ENCODE measurements at places on chromosomes 5 and 9.

GRCh38 chr5:54756301-54756700 is 229.1 kb downstream of the ESM1 start:
- DNase-seq: no peak

DNA sequence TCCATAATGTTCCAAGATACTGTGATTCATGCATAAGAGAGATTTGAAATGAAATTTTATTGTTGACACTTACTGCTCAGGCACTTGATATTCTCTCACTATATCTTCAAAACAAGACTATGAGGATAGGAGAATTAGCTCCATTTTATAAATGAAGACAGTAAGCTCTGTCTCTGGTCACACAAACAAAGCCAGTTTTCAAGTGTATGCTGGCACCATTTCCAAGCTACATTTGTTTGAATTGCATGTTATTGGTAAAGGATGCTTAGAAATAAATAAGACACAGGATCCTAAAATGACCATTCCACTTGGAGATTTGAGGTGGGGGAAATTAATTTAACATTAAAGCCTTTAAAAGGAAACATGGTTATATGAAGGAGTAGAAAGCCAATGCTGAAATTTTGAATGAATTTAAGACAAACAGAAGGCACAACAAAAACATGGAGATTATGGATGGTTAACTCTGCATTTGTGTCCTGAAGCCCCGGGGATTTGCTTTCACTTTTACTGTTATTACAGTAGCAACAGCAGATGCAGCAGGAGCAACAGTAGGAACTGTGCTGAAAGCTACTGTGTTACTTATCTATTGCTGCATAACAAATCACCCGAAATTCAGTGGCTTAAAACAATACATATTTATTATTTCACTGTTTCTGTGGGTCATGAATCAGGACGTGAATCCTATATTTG is 79.7 kb upstream of the ASTN2 start:
- peak; percentile 46 for DNase-seq

GRCh38 chr9:108643731-108644510 is 211.9 kb downstream of the ACTL7B start:
- DNase-seq: no peak

DNA sequence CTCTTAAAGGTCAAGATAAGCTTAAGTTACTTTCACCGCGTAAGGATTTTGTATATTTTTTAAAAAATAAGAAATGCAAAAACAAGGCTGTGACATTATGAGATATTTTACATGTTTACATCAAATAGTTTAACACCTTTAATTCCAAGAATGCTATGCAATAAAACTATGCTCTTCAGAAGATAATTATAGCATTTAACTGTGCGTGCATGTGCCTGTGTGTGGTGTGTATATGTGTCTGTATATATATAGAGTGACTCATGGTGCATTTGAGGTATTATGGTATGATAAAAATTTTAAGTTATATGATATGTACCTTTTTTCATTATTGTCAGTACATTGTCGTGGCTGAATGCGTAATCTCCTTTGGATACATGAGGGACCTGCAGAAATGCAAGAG is 539.3 kb downstream of the PDE4D start:
- DNase-seq: no peak

GRCh38 chr5:24407466-24407865 is 237.3 kb downstream of the CDH10 start:
- peak; percentile 86 for DNase-seq

DNA sequence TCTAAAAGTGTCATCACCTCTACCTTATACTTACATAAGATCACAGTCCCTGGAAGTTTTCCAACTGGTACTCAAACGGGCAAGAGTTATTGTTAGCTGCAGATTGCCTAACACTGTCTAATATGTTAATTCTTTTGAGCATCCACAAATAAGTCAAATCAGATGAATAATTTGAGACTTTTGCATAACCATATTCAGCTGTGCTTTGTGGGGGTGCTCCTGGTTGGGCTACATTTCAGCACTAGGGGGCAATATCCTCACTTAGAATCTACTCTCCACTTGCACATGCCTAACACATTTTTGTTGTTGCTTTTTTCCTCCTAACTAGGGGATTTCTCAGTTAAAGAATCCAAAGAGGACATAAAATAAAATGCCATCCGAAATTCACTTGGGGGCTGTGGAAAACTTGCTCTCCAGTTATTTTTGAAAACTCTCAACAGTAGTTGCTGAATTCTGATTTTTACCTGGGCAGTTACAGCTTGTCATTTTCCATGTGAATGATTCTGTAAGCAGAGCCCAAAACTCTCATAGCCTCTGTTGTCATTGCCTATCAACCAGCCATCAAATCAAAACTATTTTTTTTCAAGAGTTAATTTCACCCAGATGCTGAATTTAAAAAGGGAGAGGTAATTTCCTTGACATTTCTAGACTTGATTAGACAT is 71.5 kb downstream of the TRIM36 start:
- DNase-seq: peak; percentile 33

DNA sequence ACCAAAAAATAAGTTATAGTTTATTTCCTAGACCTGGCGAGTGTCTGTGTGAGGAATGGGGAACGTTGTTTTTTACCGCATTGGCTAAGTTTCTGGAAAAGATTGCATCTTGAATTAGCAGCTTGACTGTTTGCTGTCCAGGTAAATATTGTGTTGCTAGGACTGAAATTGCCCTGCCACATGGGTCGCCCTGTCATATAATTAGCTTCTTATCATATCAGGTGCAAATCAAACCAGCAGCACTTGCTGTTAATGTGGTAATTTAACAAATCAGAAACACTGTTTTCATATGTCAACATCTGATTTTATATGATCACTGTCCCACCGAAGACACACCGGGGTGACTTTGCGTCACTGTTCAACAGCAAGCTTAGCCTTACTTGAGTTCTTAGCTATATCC is 63.7 kb upstream of the ZNF622 start:
- no peak for DNase-seq

Measured in cerebellar cortex (tissue), 1 donor.